ENCODE measurements at places on chromosomes 6 and 20. TPM values are rescaled to one million over a fixed set of nuclear protein-coding genes. Genes with fewer than 3 reads are reported as not detected.

LY6G6D gene
- total RNA-seq, result not detected

PBOV1 gene
- not detected for total RNA-seq

RFX6 gene
- total RNA-seq, result 1.9 TPM

PAX1 gene
- not detected for total RNA-seq

CYB5R4 gene
- 4.7 TPM for total RNA-seq

APCDD1L gene
- 0.35 TPM for total RNA-seq

TSBP1 gene
- not detected for total RNA-seq

LST1 gene
- total RNA-seq, result 3.4 TPM

SAMD5 gene
- total RNA-seq, result 0.63 TPM

DNA sequence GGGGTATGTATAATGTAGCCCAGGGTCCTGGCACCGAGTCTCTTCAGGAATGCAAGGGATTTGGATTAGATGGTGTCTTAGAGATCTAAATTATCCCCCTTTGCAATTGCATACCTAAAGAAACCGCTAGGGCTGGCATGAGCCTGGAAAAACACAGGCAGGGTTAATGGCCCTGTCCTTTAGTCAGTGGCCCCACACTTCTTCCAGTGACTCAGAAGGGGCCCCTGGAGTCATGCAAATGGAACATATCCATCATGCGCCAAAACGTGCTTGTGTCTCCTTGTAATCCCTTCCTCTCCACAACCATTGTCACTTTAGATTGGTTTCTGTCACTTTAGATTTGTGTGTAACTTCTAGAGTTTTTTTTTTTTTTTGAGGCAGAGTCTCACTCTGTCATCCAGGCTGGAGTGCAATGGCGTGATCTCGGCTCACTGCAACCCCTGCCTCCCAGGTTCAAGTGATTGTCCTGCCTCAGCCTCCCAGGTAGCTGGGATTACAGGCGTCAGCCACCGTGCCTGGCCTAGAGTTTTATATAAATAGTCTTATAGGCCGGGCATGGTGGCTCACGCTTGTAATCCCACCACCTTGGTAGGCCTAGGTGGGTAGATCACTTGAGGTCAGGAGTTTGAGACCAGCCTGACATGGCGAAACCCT is 8.7 kb upstream of the MYBL2 start:
- DNase-seq, result no peak
- peaks cover 5% of the 10 kb centered on the region for H3K4me1 ChIP-seq
- peak overlapping the region; percentile 67 for H3K27ac ChIP-seq
- H3K27me3 ChIP-seq, result no peaks in the 10 kb centered on the region

DNA sequence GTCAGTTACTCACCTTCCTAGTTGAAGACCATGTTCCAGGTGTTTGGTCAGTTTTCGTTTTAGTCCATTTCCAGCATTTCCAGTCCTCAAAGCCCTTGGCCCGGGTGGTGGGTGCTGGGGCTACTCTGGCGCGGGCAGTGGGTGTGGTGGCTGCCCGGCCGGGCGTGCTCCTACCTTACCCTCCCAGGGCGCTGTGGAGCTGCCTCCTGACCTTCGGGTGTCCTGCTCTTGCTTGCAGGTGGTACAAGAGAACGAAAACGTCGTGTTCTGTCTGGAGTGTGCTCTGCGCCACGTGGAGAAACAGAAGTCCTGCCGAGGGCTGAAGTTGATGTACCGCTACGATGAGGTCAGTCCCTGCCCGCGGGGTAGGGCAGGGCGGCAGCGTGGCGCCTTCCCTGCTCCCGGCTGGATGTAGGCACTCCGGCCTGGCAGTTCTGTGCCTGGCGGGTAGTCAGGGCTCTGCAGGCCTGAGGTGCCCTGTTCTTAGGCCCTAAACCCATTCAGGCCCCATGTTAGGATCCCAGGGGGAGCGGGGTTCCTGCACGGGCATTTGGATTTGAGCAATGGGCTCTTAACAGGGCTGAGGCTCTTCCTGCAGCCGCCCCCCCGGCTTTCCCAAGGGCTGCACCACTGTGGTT is 145.8 kb downstream of the DTNBP1 start:
- H3K27me3 ChIP-seq, result no peaks in the 10 kb centered on the region
- H3K36me3 ChIP-seq, result peaks cover 9% of the 10 kb centered on the region
- no peak overlapping the region for H3K27ac ChIP-seq
- no peak overlapping the region for H3K4me3 ChIP-seq
- H3K4me1 ChIP-seq, result no peaks in the 10 kb centered on the region

DNA sequence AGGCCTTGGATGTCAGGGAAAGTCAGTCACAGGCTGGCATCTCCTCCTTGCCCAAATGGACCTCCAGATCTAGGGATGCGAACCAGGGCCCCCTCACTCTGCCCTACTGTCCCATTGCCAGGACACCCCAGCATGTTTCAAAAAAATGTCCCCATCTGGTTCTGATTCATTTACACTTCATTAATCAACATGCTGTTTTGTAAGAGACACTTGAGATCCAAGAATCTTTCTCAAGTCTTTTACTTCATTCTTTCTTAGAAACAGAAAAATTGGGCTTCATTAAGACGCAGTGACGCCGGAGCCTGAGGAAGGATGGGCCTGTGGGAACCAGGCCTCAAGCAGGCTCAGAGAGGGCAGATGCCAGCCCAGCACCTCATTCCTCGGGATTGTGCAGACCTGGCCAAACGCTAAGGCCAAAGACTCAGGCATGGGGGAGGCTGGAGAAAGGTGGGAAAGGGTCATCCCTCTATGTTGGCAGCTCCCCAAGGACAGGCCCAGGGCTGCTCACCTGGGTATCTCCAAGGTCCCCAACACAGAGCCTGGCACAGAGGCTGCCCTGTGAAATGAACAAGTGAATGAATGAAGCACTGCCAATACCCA is 3.8 kb downstream of the RSPO4 start:
- no peak overlapping the region for H3K4me3 ChIP-seq
- no peaks in the 10 kb centered on the region for H3K4me1 ChIP-seq
- no peak overlapping the region for H3K27ac ChIP-seq

DNA sequence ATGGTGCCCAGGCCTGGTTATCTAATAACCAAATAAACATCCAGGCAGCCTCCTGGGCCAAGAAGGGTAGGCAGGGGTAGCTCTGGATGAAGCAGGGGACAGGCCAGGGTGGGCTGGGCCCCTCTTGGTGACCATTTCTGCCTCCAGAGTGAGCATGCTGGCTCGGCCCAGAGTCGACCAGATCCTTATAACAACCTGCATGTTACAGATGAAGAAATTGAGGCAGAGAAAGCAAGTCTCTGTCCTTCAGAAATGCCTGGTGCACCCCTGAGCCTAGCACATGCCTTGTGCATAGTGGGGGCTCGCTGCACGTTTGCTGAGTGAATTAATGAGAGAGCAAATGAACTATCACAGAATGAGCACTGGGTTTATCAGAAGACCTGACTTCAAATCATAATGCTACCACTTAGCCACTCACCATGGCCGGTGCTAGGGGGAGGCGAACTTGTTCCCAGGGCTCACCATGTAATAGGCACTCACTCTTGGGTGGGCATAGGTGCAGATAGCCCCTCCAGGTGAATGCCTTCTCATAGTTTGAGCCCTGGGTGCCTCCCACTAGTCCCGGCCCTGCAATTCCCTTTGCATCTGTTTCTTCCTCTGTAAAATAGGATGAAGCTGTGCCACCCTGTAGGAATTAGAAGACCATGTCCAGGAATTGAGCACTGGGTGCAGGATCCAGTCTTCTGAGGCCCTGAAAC is 3.8 kb upstream of the APCDD1L start:
- H3K27ac ChIP-seq, result no peak overlapping the region
- H3K27me3 ChIP-seq, result no peaks in the 10 kb centered on the region
- no peaks in the 10 kb centered on the region for H3K36me3 ChIP-seq
- H3K4me3 ChIP-seq, result no peak overlapping the region

GRCh38 chr20:36967636-36968035 is 16.1 kb upstream of the SAMHD1 start:
- no peaks in the 10 kb centered on the region for H3K4me1 ChIP-seq
- H3K36me3 ChIP-seq, result no peaks in the 10 kb centered on the region
- no peak overlapping the region for H3K4me3 ChIP-seq
- no peaks in the 10 kb centered on the region for H3K27me3 ChIP-seq

DNA sequence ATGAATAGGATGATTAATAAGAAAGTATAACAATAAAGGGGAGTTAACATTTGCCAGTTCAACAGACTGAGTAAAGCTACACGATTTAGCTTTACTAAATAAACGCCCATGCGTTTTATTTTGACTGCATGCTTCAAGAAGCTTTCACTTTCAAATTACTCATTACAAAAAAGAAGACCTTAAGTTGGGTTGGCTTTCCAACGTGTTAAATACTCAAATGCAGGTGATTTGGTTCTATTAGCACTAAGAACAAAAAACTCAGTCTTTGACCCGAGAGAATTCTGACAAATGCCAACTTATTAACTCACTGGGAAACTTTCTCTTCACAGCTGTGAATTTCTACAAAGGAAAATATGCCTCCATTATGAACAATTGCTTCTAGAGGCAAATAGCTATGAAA is 24.8 kb downstream of the RNF146 start:
- H3K27ac ChIP-seq, result no peak overlapping the region
- H3K4me1 ChIP-seq, result no peaks in the 10 kb centered on the region
- no peaks in the 10 kb centered on the region for H3K36me3 ChIP-seq
- H3K27me3 ChIP-seq, result no peaks in the 10 kb centered on the region

GRCh38 chr6:113690281-113691259 is 166.6 kb upstream of the MARCKS start:
- peaks cover 28% of the 10 kb centered on the region for H3K4me1 ChIP-seq
- no peak overlapping the region for H3K4me3 ChIP-seq
- no peak for DNase-seq
- H3K27ac ChIP-seq, result no peak overlapping the region

GRCh38 chr20:56839786-56840185 is 210.7 kb downstream of the TFAP2C start:
- no peaks in the 10 kb centered on the region for H3K36me3 ChIP-seq
- no peak overlapping the region for H3K27ac ChIP-seq

GRCh38 chr6:134480593-134480992 is 162.7 kb upstream of the SGK1 start:
- H3K27ac ChIP-seq, result peak overlapping the region; percentile 57
- DNase-seq, result peak; percentile 76
- no peak overlapping the region for H3K4me3 ChIP-seq
- H3K36me3 ChIP-seq, result no peaks in the 10 kb centered on the region
- peaks cover 11% of the 10 kb centered on the region for H3K4me1 ChIP-seq
- no peaks in the 10 kb centered on the region for H3K27me3 ChIP-seq

DNA sequence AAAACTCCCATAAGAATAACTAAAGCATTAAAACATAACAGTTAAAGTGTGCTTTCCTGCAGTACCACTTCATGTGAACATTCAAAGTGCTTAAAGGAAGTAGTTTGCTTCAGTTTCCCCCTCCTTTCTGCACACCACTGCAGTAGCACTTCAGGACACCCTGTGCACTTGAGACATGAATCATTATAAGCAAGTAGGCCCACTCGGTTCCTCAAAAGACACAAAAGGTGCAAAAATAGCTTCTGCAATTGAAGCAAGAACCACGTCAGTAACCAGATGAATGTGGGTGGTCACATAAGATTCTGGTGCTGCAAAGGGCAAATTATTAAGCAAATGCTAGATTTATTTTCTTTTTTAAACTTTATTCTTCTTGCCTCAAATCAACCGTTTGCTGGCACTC is 160.6 kb downstream of the HIVEP2 start:
- no peak overlapping the region for H3K27ac ChIP-seq
- no peak overlapping the region for H3K4me3 ChIP-seq
- H3K27me3 ChIP-seq, result no peaks in the 10 kb centered on the region
- H3K36me3 ChIP-seq, result no peaks in the 10 kb centered on the region
- peaks cover 1% of the 10 kb centered on the region for H3K4me1 ChIP-seq

GRCh38 chr6:168526841-168527281 is 85.9 kb downstream of the SMOC2 start:
- no peaks in the 10 kb centered on the region for H3K27me3 ChIP-seq
- H3K36me3 ChIP-seq, result no peaks in the 10 kb centered on the region
- peaks cover 17% of the 10 kb centered on the region for H3K4me1 ChIP-seq
- peak overlapping the region; percentile 77 for H3K27ac ChIP-seq
- no peak for DNase-seq
- H3K4me3 ChIP-seq, result no peak overlapping the region

DNA sequence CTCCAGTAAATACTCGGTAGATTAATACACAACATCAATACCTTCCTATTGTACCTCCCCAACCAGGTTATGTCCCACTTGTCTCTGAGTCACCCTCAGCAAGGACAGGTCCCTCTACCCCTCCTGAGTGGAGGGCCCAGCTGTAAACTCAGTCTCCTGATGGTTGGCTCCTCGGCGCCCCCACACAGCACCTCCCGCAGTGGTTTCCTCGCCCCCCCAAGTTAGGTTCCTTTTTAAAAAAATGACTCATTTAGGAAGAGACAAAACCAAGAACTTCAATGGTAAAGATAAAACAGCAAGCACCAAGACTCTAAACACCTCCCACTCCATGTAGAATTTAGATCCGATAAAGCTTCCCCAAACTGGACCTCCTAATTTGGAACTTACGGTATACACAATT is 83.5 kb downstream of the TRERF1 start:
- H3K4me3 ChIP-seq, result no peak overlapping the region
- no peaks in the 10 kb centered on the region for H3K27me3 ChIP-seq
- no peak for DNase-seq
- no peaks in the 10 kb centered on the region for H3K36me3 ChIP-seq

GRCh38 chr6:1013656-1014430 is 298.1 kb upstream of the FOXQ1 start:
- no peak for DNase-seq
- no peak overlapping the region for H3K4me3 ChIP-seq
- H3K27me3 ChIP-seq, result no peaks in the 10 kb centered on the region
- H3K36me3 ChIP-seq, result no peaks in the 10 kb centered on the region
- H3K4me1 ChIP-seq, result peaks cover 12% of the 10 kb centered on the region

DNA sequence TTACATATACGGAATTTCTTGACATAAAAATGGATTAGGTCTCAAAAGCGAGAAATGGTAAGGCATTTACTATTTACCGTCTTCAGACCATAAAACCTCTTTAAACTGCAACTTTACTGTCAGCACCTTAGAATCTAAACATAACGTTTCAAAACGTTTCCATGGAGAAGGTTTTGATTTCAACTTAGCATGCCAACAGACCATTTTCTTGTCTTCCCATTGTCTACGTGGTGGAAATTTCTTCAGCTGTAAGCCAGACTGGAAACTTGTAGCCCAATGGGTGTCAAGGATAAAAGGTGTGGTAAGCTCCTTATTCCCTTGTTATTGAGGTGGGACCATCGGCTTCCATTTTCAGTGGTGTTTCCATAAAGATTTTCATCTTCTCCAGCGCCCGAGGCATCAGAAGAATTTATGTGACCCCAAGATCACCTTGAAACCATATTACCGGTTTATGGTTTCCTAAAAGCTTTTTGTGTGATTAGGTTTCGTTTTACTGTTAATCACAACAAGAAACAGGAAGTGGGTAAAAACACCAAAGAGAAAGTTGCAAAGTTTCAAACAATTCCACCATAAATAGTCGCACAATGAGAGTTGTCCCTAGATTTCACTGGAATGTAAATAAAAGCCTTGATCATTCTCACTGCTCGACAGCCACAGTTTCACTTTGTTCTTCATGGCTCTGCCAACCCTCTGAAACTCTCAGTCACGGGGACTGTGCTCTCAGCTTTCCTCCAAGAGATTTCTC is 63.0 kb upstream of the CD2AP start:
- peak overlapping the region; percentile 28 for H3K4me3 ChIP-seq
- no peaks in the 10 kb centered on the region for H3K27me3 ChIP-seq
- H3K36me3 ChIP-seq, result no peaks in the 10 kb centered on the region
- DNase-seq, result no peak
- peak overlapping the region; percentile 82 for H3K27ac ChIP-seq

All from pancreas (tissue), 10 donors.